ENCODE measurements at places on chromosomes 6 and 20. TPM values are rescaled to one million over a fixed set of nuclear protein-coding genes. Genes with fewer than 3 reads are reported as not detected.

DNA sequence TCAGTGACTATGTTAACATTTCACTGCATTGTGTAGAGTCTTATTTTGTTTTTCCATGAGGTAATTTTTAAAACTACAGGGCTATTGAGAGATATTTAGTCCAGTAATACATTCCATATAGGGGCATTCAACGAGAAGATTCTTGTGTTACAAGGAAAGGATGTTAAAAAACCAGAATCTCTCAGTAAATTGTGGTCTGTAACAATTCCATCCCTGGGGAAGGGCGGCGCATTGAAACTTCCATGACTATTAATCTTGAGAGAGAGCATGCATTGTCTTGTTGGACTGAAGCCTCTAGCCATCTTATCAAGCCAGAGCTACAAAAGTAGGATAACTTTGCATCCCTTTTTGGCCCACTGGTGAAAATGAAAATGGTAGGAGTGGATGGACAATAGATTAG is 119.7 kb downstream of the BCKDHB start:
- DNase-seq: no peak

GRCh38 chr20:35518955-35519354 is 10.5 kb downstream of the C20orf173 start:
- no peak for DNase-seq

- no peak for DNase-seq
Observed at GRCh38 chr20:15100506-15101160, 763.2 kb upstream of the FLRT3 start.

DNA sequence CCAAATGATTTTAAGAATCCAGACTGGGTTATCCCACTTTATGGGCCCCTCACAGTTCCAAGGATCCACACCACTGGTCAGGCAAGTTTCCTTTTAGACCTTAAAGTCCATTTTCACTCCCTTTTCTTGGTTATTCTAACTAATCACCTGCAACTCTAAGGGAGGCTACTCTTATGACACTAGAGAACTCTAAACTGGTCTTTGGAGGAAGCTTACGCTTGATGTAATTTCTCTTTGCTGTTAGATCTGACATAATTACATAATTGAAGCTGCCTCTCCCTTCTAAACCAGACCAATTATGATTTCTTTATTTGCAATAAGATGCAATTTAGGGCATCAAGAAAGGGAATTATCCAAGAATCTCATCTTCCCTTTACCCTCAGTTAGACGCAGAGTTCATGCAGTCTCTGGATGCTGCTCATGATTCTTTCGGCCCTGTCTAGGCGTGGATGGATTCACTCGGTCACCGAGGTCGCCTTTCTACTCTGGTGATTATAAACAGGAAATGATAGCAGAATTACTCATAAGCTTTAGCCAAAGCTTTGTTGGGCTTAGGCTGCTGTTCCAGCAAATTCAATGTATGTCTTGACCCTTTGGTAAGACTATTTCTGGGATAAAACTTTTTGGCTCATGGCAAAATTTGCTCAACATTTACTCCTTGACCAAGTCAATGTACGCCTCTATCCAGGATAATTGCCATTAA is 166.4 kb upstream of the PRND start:
- DNase-seq: no peak

- DNase-seq: no peak
Observed at GRCh38 chr6:39495640-39496039, 173.1 kb upstream of the KCNK16 start.

DNA sequence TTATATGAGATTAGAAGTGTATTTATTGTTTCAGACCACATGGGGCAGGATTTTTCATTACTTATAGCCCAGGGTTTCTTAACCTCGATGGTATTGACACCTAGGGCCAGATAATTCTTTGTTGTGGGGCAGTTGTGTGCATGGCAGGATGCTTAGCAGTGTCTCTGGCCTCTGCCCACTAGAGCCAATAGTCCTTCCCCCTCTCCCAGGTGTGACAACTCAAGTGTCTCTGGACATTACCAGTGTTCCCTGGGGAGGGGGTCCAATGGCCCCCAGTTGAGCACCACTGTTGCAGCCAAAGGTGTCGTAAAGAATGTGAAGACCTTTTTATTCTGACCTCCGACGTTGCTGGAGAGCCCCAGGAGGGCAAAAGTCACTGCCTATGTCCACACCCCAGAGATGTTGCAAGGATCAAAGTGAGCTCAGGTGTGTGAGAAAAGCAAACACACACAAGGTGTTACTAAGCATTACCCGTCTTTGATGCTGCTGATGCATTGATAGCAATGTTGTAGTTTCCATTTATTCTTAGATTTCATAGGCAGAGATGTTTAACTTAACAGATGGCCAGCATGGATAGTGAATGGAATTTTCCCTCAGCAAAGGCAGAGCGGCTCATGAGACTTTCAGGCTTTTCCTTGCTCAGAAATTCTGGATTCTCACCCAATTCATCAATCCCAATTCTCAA is 22.2 kb downstream of the BANF2 start:
- DNase-seq: no peak

DNA sequence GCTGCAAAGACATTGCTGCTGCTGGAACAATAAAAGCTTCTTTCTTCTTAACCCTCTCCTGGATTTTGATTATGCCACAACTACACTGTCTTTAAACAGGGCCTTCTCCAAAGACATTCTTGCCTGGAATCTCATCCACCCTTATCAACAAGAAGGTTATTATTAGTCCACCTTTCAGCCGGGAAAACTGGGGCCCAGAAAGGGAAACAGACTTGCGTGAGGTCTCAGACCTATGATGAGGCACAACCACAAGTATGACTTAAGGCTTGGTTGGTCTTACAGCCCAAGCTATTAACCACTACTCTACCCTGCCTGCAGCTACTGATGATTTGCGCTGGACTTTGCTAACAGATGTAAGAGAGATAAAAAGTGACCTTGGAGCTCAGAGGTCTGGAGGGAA is 62.8 kb upstream of the CTNNBL1 start:
- no peak for DNase-seq

- no peak for DNase-seq
Observed at GRCh38 chr6:18405477-18406293, 18.5 kb downstream of the RNF144B start.

DNA sequence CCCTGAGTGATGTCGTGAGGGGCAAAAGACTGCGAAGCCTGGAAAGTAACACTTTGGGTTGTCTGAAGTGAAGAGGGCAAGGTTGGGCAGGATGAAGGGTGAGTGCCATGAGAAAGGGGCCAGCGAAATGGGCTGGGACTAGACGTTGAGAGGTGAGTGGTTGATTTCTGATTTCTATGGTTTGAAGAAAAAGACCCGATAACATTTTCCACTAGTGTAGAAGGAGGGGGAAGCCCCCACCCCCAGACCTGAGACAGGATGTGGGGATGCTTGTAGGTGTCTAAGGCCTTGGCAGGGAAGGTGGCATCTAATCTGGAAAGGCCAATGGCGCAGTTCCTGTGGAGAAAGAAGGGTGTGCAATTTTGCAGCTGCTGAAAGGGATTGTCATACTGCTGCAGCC is 25.3 kb upstream of the KIF3B start:
- DNase-seq: no peak

DNA sequence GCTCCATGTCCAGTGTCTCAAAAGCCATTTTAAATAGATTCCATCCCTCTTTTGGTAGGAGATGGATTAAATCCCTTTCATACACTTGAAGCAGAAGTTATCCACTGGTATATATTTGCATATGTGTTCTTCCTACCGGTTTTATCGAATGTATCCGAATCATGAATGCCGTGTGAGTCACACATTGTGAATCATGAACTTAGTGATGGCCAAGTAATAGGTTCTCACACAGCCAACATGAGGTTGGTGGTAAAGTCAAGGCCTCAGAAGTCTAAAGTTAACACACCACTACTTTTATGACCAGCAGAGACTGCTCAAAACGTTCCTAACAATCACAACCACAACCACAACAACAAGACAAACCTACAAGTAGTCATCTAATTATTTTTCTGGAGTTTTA is 345.5 kb downstream of the THBS2 start:
- no peak for DNase-seq

Gene COL19A1
- polyA plus RNA-seq: 4.6 TPM

Gene ZNF165
- polyA plus RNA-seq: 0.90 TPM

Gene VWA7
- 0.39 TPM for polyA plus RNA-seq

Gene CYP21A2
- polyA plus RNA-seq: 2.3 TPM

Data from urinary bladder (tissue), 4 donors.